Stimulated activated CD4-positive, alpha-beta T cell treated with anti-CD3 and anti-CD28 coated beads, Interleukin-2, amount 100 ng/mL, for 4 hours (primary cell): ENCODE measurements at places on chromosomes 3 and 15.
A peak's percentile ranks its signal among the peaks of the same experiment; 100 is the strongest.

GRCh38 chr3:72092778-72093177 is 307.8 kb upstream of the PROK2 start:
- DNase-seq = no peak

DNA sequence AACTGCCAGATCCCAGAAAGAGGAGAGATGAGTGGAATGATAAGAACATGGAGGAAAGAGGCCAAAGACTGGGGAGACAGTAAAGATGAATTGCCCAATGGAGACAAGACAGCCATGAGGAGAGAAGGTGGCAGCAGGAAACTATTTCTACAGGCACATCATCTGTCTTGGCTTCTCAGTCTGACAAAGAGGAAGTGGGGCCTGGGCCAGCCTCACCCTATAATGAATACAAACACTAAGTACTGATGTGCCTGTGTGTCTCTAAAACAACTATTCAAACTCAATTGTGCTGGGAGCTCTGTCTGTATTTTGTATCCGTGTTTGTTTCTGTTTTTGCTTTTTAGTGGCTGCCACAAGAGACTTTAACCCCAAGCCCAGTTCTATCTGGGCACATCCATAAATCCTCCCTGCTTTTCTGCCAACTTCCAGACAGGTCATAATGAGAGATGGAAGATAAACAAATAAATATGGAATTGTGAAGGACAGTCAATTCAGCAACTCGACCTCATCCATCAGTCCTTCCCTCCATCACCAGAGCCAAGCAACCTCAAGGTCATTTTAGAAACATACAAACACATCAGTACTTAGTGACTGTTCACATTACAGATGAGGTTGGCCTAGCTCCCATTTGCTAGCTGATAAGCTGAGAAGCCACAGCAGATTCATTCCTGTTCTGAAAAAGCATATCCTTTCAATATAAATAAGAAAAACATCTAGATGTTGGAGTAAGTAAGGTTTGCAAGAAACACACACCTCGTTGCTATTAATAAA is 116.7 kb downstream of the CADPS start:
- DNase-seq = no peak

GRCh38 chr15:59444980-59445545 is 7.1 kb downstream of the FAM81A start:
- DNase-seq = no peak

GRCh38 chr15:34188711-34189110 is 21.2 kb downstream of the KATNBL1 start:
- no peak for DNase-seq

DNA sequence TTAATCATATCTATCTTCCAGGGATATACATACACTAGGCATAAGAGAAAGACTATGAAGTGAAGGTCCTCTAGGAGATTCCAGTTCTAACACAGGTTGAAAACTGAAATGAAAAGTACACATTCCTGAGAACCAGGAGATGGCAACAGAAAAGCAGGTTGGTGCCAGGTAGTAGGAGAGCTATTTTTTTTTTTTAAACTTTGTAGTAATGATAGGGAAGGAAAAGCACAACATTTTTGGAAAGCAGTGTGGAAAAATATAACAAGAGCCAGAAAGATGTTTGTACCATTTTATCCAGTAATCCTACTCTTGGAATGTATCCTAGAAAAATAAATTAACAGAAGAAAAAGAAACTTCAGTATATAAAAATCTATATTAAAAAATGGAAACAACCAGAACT is 189.9 kb downstream of the DTWD1 start:
- DNase-seq = no peak

DNA sequence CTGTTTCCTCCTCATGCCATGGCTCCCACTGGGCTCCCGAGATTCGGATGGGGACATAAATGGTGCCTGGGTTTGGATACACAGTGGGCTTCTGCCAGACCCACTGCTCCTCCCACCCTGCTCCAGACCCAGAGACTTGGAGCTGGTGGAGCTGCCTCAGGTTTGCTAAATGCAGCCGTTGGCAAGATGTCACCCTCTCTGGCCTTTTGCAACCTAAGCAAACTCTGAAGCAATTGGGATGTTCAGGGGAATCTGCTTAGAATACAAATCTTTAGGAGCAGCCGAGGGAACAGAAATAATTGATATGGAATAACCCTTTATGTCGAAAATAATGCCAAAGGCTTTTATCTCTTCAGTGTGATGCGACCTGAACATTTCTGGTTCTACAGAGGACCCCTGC is 33.4 kb downstream of the PRICKLE2 start:
- DNase-seq = no peak

DNA sequence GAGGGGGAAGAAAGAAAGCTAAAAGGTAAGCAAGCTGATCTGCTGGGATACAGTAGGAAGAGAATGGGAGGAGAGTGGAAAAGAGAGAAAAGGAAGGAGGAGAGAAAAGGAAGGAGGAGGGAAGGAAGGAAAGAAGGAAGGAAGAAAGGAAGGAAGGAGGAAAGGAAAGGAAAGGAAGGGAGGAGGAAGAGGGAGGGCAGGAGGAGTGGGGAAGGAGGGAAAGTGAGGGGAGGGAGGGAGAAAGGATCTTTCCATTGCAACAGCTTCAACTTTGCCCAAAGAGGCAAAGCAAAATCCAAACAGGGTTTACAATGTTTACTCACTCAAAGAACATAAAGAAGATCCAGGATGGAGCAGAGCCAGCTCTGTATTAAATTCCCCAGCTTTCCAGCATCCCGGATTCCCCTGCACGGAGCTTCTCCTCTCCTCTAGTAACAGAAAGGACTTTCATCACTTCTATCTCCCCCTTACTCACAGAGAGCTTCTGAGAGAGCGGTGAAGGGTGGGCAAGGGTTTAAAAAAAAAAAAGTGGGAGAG is 494.2 kb upstream of the PROK2 start:
- DNase-seq = no peak

GRCh38 chr3:185537369-185537970 is 14.9 kb downstream of the LIPH start:
- DNase-seq = no peak

GRCh38 chr15:29393443-29393842 is 123.8 kb upstream of the NSMCE3 start:
- no peak for DNase-seq

DNA sequence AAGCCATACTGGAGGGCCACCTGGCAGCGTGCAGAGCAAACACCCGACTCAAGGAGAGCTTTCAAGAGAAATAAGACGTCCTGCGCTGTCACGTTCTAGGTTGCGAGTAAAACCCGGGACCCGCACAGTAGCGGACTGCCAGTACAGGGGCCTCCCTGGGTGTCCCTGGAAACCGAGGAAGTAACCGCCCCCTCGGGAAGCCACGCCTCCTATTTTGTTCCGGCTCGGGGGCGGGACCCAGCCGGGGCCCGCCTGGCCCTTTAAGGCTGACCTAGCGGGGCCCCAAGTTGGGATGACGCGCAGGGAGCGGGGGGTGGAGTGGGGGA is 218 bp upstream of the MAPKAPK3 start:
- DNase-seq = peak; percentile 93

GRCh38 chr3:153146191-153147053 is 15.6 kb upstream of the RAP2B start:
- DNase-seq = no peak

DNA sequence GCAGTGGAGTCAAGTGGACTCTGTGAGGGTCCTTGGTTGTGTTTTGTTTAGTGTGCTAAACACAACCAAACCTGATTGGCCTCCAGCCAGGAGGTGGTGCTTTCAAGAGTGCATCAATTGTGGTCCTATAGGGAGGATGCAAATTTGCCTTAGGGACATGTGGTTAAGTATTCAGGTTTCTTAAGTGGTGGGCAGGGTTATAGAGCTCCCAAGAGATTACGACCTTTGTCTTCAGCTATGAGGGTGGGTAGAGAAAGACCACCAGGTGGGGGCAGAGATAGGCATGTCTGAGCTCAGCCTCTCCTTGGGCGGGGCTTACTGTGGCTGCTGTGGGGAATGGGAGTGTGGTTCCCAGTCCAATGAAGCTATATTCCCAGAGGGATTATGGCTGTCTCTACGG is 186.6 kb downstream of the SQOR start:
- no peak for DNase-seq
